ENCODE measurements at places on chromosomes 2 and 18.

- no peak for DNase-seq
- H3K27me3 ChIP-seq = no peaks in the 10 kb centered on the region
- no peak overlapping the region for H3K4me3 ChIP-seq
- no peak overlapping the region for H3K27ac ChIP-seq
Measured at GRCh38 chr2:133936601-133937000, 317.3 kb upstream of the MGAT5 start.

GRCh38 chr18:11339188-11339775, 189.9 kb upstream of the PIEZO2 start:
- no peaks in the 10 kb centered on the region for H3K27me3 ChIP-seq
- no peaks in the 10 kb centered on the region for H3K4me1 ChIP-seq
- H3K36me3 ChIP-seq = no peaks in the 10 kb centered on the region

DNA sequence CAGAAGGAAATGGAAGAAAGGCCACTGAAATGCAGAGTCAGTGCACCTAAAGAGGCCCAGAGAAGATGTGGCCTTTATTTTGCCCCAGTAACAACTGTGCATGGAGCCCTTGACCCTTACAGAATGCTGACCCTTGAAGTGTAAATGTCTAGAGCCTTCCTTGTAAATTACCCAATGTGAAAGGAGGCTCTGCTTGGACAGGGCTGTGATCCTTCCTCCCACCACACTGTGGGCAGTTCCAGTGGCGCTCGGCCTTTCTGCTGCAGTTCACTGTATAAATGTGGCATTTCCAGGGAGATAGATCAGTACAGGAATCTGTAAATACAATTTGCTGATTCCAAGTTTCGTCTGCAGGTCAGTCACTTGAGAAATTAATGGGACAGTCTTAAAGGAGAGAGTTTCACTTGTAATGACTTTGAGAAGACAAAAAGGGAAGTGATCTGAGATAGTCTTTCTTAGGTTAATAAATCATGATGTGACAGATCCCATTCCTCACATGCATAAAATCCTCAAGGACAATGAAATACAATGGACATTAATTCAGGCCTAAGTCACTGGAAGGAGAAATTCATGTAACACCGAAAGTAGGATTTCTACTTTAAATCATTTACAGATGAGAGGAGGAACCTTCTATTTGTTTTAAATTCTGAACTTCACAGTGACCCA, 133.8 kb upstream of the LMAN1 start:
- H3K4me3 ChIP-seq = no peak overlapping the region
- no peaks in the 10 kb centered on the region for H3K27me3 ChIP-seq
- H3K36me3 ChIP-seq = no peaks in the 10 kb centered on the region

GRCh38 chr18:55405893-55406406, 182.0 kb downstream of the TCF4 start:
- H3K36me3 ChIP-seq = peaks cover 1% of the 10 kb centered on the region
- peaks cover 5% of the 10 kb centered on the region for H3K4me1 ChIP-seq
- H3K27me3 ChIP-seq = no peaks in the 10 kb centered on the region
- DNase-seq = no peak
- H3K27ac ChIP-seq = peak overlapping the region; percentile 70
- no peak overlapping the region for H3K4me3 ChIP-seq

DNA sequence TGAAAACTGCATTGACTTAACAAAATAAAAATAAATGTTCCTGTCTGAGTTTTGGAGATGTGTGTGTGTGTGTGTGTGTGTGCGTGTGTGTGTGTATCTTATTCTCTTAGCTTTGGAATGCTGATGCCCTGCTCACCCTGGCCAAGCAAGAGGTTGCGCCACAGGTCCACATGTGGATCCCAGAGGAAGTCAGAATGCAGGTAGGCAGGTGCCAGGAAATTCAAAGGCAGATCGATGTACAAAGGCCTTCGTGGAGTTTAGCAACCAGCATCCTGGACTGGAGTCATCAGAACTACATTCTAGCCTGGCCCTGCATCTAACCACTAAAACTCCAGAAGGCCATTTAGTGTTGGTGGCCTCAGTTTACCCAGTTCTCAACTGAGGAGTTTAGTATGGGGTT, 12.4 kb downstream of the G6PC2 start:
- no peaks in the 10 kb centered on the region for H3K36me3 ChIP-seq
- no peak for DNase-seq
- H3K27me3 ChIP-seq = peaks cover 3% of the 10 kb centered on the region

- no peaks in the 10 kb centered on the region for H3K4me1 ChIP-seq
- H3K27me3 ChIP-seq = no peaks in the 10 kb centered on the region
- DNase-seq = peak; percentile 46
- no peaks in the 10 kb centered on the region for H3K36me3 ChIP-seq
- no peak overlapping the region for H3K4me3 ChIP-seq
Measured at GRCh38 chr2:71923887-71924533, 223.7 kb downstream of the CYP26B1 start.

GRCh38 chr2:70305531-70305930, 3.7 kb upstream of the FAM136A start:
- H3K27ac ChIP-seq = no peak overlapping the region
- H3K36me3 ChIP-seq = no peaks in the 10 kb centered on the region
- no peak overlapping the region for H3K4me3 ChIP-seq
- DNase-seq = no peak
- peaks cover 16% of the 10 kb centered on the region for H3K4me1 ChIP-seq
- peaks cover 1% of the 10 kb centered on the region for H3K27me3 ChIP-seq

DNA sequence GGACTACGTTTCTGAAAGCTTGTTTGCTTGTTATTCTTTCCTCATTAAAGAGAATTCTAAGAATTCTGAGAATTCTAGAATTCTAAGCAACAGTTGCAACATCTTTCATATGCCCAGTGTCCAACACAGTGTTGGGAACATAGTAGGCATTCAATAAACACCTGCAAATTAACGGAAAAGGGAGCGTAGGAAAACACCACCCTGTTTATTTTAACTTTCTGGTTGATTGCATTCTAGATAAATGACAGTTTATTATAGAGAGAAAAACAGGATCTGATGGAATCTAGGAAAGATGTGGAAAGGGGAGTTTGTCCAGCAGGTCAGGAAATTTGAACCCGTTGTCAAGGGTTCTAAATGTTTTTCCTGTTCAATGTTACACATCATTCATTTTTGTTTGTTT, 24.2 kb upstream of the EFEMP1 start:
- H3K4me1 ChIP-seq = no peaks in the 10 kb centered on the region
- H3K4me3 ChIP-seq = no peak overlapping the region
- no peak for DNase-seq
- no peak overlapping the region for H3K27ac ChIP-seq
- no peaks in the 10 kb centered on the region for H3K36me3 ChIP-seq

DNA sequence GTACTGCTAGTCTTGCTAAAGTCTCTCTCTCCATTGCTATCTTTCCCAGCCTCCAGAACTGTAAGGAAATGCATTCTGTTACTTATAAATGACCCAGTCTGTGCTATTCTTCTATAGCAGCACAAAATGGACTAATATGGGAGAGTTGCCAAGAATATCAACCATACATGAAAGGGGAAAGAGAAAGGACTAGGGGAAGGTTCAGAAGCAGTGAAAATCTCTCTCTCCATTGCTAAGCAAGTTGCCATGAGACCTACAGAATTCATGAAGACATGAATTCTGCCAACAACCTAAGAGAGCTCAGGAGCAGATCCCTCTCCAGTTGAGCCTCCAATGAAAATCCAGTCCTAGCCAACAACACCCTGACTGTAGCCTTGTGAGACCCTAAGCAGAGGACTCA, 3.6 kb upstream of the TRABD2A start:
- peaks cover 26% of the 10 kb centered on the region for H3K4me1 ChIP-seq
- no peaks in the 10 kb centered on the region for H3K36me3 ChIP-seq
- no peaks in the 10 kb centered on the region for H3K27me3 ChIP-seq
- H3K27ac ChIP-seq = no peak overlapping the region

DNA sequence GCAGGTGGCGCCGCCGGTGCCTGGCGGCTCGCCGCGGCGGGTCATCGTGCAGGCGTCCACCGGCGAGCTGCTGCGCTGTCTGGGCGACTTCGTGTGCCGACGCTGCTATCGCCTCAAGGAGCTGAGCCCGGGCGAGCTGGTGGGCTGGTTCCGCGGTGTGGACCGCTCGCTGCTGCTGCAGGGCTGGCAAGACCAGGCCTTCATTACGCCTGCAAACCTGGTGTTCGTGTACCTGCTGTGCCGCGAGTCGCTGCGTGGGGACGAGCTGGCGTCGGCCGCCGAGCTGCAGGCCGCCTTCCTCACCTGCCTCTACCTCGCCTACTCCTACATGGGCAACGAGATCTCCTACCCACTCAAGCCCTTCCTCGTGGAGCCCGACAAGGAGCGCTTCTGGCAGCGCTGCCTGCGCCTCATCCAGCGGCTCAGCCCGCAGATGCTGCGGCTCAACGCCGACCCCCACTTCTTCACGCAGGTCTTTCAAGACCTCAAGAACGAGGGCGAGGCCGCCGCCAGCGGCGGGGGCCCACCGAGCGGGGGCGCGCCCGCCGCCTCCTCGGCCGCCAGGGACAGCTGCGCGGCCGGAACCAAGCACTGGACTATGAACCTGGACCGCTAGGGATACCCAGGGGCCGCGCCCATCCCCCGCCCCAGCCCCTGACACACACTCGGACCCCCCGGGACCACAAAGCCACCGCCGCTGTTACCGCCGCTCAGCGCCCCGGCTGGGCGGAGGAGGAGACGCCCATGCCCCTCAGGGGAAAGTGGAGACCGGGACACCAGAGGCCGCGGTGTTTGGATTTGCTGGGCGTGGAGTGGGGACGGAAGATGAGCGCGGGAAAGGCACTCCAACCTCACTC, 1.1 kb downstream of the CDK5R2 start:
- peak overlapping the region; percentile 66 for H3K4me3 ChIP-seq
- H3K27me3 ChIP-seq = peaks cover 20% of the 10 kb centered on the region
- peaks cover 4% of the 10 kb centered on the region for H3K36me3 ChIP-seq

- DNase-seq = no peak
- H3K36me3 ChIP-seq = no peaks in the 10 kb centered on the region
- H3K4me1 ChIP-seq = no peaks in the 10 kb centered on the region
- H3K27ac ChIP-seq = no peak overlapping the region
Measured at GRCh38 chr2:180412219-180412618, 405.1 kb upstream of the CWC22 start.

DNA sequence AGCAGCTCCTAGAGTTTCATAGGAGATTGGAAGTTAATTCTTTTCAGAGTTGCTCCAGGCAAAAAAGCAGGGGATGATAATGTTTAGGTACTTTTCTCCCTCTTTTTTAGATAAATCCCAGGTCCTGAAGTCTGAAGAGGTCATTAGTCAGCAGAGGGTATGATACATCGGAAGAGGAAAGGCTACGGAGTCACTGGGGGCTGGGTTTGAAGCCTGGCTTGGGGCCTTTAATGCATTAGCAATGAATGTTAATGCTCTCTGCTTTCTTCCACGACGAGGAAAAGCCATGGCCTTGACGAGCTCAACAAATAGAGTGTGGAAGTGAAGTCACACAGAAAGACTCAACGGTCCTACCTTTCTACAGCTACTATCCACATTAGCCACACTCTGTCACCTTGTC, 235.1 kb downstream of the NCKAP5 start:
- no peak overlapping the region for H3K4me3 ChIP-seq
- no peaks in the 10 kb centered on the region for H3K4me1 ChIP-seq
- no peak for DNase-seq
- H3K27ac ChIP-seq = no peak overlapping the region
- no peaks in the 10 kb centered on the region for H3K36me3 ChIP-seq

- H3K4me3 ChIP-seq = no peak overlapping the region
- no peak overlapping the region for H3K27ac ChIP-seq
- no peak for DNase-seq
- H3K36me3 ChIP-seq = no peaks in the 10 kb centered on the region
- peaks cover 16% of the 10 kb centered on the region for H3K27me3 ChIP-seq
Measured at GRCh38 chr2:172991031-172991430, 84.6 kb upstream of the MAP3K20 start.

GRCh38 chr2:24191156-24191555, 16.3 kb downstream of the FAM228A start:
- H3K27ac ChIP-seq = no peak overlapping the region
- H3K4me3 ChIP-seq = no peak overlapping the region
- no peaks in the 10 kb centered on the region for H3K4me1 ChIP-seq
- DNase-seq = no peak
- no peaks in the 10 kb centered on the region for H3K27me3 ChIP-seq

DNA sequence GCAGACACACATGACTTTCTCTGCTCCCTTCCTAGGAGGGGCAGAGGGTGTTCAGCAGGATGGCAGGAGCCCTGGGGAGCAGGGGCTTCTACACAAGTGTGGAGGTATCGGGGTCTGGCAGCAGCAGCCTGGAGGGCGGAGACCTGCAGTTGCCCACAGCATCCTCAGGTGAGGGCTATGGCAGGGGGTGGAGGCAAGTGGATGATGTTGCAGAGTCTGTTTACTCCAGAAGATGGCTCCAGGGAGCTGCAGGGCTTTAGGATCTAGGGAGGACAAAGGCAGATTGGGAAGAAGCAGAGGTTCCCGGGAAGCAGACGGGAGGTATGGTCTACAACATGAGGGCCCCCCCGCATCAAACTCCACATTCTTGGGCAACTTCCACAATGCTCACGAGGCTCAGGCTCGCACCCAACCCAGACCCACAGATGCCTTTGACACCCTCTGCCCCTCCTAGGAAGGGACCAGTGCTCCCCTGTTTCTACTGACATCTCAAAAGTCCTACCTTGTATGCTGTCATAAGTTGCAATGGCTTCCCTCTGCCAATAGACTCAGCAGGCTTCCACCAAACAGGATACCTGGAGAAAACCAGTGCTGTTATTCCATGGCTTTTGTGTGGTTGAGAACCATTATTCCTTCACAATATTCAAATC, 12.0 kb upstream of the ATP6V1C2 start:
- H3K27ac ChIP-seq = no peak overlapping the region
- H3K4me3 ChIP-seq = no peak overlapping the region
- H3K36me3 ChIP-seq = no peaks in the 10 kb centered on the region
- peaks cover 5% of the 10 kb centered on the region for H3K4me1 ChIP-seq
- peaks cover 32% of the 10 kb centered on the region for H3K27me3 ChIP-seq

- H3K4me3 ChIP-seq = no peak overlapping the region
- H3K4me1 ChIP-seq = peaks cover 15% of the 10 kb centered on the region
- no peaks in the 10 kb centered on the region for H3K27me3 ChIP-seq
- no peak for DNase-seq
- H3K36me3 ChIP-seq = peaks cover 5% of the 10 kb centered on the region
Measured at GRCh38 chr2:164781394-164781793, 60.2 kb downstream of the COBLL1 start.

- DNase-seq = no peak
- H3K27me3 ChIP-seq = no peaks in the 10 kb centered on the region
- no peak overlapping the region for H3K27ac ChIP-seq
Measured at GRCh38 chr2:48105848-48106247, 199.6 kb upstream of the FBXO11 start.

- H3K27ac ChIP-seq = peak overlapping the region; percentile 48
- no peak for DNase-seq
- H3K4me3 ChIP-seq = peak overlapping the region; percentile 44
- H3K36me3 ChIP-seq = peaks cover 1% of the 10 kb centered on the region
Measured at GRCh38 chr2:230922951-230923717, 1.9 kb downstream of the GPR55 start.

GRCh38 chr18:75076286-75076685, 132.7 kb downstream of the PTGR3 start:
- H3K36me3 ChIP-seq = peaks cover 16% of the 10 kb centered on the region
- H3K4me1 ChIP-seq = peaks cover 3% of the 10 kb centered on the region
- H3K27ac ChIP-seq = no peak overlapping the region
- no peak overlapping the region for H3K4me3 ChIP-seq
- DNase-seq = no peak

GRCh38 chr2:18559531-18560030, 872 bp downstream of the RDH14 start:
- peak overlapping the region; percentile 81 for H3K4me3 ChIP-seq
- no peaks in the 10 kb centered on the region for H3K27me3 ChIP-seq
- peak overlapping the region; percentile 87 for H3K27ac ChIP-seq

GRCh38 chr2:26195040-26195984, 22.4 kb downstream of the GAREM2 start:
- no peak overlapping the region for H3K4me3 ChIP-seq
- H3K27me3 ChIP-seq = no peaks in the 10 kb centered on the region
- H3K36me3 ChIP-seq = peaks cover 46% of the 10 kb centered on the region
